Activated gamma-delta T cell treated with anti-CD3 and anti-CD28 coated beads, Interleukin-2, amount 50 U/mL, for 16 hours (primary cell): ENCODE measurements at places on chromosomes 5 and 9.

GRCh38 chr5:172544371-172545095 lies 90.2 kb upstream of the SH3PXD2B start:
- no peak for DNase-seq

- no peak for DNase-seq
Observed at GRCh38 chr5:73947906-73948640, 322.1 kb downstream of the ARHGEF28 start.

GRCh38 chr5:132819468-132819867 lies 6.4 kb downstream of the SOWAHA start:
- DNase-seq: no peak

- DNase-seq: no peak
Observed at GRCh38 chr5:108249785-108250426, 132.0 kb downstream of the FBXL17 start.

GRCh38 chr9:93112116-93112863 lies 16.3 kb downstream of the CARD19 start:
- no peak for DNase-seq

DNA sequence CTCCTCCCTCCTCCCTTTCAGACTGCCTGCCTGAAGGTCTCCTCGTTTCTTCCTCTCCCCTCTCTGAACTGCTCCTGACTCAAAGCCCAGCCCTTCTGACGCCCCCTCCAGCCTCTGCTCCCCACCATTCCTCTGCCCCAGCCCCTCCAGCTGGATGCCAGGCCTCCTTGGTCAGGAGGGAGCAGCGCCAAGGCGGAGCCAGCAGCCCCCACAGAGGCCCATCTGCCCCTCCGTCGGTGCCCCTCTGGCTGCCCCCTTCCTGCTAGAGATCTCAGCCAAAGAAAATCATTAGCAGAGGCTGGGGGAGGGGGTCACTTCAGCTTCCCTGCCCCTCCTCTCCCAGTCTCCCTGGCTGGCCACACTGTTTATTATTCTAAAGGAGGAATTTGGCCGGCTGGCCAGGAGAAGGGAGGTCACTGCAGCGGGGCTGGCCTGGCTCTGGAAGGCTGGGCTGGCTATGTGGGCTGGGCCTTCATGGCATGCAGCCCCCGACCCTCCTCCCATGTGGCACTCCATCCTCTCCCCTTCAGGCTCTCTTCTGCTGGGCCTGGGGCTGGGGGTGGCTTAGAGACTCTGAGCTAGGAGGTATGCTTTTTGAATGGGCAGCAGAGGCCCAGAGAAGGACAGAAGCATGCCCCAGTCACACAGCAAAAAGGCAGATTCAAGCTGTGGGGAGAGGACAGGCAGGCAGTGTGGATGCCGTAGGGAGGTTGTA lies 16.9 kb downstream of the PDGFRB start:
- DNase-seq: no peak

GRCh38 chr5:39461007-39461682 lies 36.4 kb upstream of the DAB2 start:
- DNase-seq: no peak

GRCh38 chr9:4020038-4020754 lies 279.7 kb downstream of the GLIS3 start:
- no peak for DNase-seq

GRCh38 chr9:14741369-14741768 lies 18.8 kb upstream of the CER1 start:
- DNase-seq: no peak

DNA sequence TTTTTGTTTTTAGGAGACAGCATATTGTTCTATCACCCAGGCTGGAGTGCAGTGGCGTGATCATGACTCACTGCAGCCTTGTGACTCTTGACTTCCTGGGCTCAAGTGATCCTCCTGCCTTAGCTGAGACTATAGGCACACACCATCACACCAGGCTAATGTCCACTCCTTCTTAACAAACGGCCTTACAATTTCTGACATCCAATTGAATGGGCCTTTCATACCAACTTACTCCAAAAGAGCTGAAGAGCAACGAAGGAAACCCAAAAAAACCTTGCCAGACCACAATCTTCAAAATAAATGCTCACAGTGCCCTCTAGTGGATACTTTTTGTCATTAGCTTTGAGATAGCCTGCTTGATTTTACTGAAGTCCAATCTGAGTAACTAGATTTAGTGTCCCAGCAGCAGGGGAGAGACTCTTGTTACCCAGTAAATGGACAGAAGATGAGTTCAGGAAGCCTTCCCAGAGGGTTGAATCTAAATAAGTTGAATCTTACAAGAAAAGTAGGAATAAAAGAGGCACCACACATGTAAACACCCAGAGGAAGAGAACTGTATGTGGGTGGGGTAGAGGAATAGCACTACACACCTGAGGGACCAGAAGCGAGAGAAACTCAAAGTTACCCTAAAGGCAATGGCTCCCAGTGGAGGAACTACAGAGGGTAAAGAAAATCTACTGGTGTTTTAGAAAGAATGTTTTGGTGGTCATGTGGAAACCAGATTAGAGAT lies 9.3 kb downstream of the ZNF622 start:
- DNase-seq: no peak

DNA sequence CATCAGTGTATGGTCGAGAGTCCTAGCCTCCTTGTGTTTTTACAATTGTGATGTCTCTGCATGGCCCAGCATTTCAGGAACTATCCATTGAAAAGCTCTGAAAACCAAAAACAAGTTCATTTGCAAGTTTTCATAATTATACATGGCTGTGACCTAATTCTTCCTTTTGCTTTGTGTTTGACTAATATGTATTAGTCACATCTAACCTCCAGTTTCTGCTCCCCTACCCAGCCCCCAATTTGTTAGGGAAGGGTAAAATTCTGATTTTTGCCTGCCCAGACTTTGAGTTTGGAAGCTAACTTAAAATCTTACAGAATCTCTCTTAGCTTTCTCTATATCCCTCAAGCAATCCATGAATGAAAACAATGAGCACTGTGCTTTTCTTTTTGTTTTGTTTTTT lies 128.2 kb upstream of the SEMA6A start:
- no peak for DNase-seq

GRCh38 chr5:56467176-56467717 lies 234.1 kb upstream of the ANKRD55 start:
- DNase-seq: no peak

DNA sequence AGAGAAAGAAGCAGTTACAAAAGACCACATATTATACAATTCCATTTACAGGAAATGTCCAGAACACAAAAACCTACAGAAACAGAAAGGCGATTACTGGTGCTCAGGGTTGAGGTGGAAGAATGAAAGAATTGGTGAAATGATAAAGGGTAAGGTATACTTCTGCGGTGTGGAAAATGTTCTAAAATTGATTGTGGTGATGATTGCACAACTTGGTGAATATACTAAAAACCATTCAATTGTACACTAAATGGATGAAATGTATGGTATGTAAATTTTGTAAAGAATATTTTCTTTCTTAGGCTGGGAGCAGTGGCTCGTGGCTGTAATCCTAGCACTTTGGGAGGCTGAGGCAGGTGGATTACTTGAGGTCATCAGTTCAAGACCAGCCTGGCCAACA lies 72.3 kb downstream of the UBAP2 start:
- no peak for DNase-seq

GRCh38 chr5:74326571-74327338 lies 313.8 kb downstream of the ENC1 start:
- DNase-seq: peak; percentile 29

DNA sequence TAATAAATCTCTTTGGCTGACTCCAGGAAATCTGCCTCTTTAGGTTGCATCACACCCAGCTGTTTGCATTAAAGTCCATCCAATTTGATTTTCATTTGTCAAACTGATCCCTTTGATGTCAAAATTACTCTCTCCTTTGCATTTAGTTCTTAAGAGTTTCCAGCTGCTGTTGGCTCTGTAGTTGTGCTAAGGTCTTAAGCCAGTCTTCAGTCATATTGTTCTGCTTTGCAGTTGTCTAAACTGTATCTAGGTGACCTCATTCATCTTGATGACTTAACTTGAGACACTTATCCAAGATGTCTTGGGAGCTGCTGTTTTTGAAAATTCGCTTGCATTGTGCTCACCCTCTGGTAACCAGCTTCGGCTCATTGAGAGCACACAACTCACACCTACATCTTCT lies 386.9 kb upstream of the TLE4 start:
- DNase-seq: no peak

- no peak for DNase-seq
Observed at GRCh38 chr9:114451707-114452031, 53.6 kb downstream of the WHRN start.

DNA sequence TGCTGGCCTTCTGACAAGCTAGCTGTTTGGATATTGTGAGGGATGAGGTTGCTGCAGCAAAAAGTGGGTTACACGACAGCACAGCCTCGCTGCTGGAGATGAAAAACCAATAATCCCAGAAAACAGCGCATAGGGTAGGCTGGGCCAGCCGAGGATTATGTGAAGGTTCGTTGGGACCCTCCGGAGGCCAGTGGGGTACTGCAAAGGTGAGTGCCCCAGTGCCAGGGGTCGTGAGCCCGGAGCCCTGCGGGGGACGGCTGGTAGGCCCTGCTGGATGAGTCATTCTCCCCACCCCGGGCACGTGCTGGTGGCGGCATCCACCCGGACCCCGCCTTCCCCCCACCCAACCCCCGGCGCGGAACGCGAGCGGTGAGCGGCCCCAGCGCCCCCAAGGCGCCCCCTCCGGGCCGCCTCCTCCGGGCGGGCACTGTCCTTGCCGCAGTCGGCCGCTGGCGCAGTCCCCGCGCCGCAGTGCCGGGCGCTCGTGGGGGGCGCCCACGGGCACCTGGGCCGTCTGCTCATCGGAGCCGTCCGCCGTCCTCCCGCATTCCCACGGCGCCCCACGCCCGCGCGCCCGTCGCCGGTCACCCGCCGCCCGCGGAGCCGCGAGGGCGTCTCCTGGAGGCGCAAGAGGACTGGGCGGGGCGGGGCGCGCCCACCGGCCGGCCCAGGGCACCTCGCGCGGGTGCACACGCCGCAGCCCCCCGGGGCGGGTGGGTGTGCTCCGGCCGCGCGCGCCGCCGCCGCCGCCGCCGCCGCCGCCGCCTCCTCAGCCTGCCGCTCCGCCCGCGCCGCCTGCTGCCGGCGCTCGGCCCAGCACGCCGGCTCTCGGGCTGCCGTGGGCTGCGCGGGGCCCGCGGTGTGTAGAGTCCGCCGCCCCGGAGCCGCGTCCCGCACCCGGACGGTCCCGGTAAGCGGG lies at the start of gene PHF24:
PHF24 (plus strand) TSS at position 794 of the 919 bp plus-strand sequence. CDS start 13,014 bp downstream, outside the sequence.
- peak; percentile 14 for DNase-seq
